Thoracic aorta (tissue), 2 donors: ENCODE measurements at places on chromosomes 1 and 21.

DNA sequence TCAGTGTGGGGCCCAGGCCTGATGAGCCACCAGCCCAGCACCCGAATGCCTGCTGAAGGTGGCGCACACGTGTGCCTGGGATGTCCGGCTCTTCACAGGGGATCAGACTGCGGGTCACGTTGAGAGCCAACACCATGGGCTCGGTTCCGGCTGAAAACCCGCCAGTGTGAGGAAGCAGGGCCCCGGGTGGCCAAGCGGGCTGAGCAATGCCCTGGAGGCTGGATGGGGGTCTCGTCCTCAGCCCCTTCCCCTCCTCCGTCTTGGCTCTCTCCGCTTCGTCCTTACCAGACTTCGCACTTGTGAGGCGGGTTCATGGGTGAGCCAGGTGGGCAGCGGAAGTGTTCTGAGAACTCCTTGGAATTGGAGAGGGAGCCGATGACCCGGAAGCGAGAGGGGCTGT, 43.0 kb upstream of the EIF4G3 start:
- no peak for DNase-seq

- DNase-seq = no peak
Measured at GRCh38 chr1:229557913-229558414, 543 bp downstream of the ABCB10 start.

DNA sequence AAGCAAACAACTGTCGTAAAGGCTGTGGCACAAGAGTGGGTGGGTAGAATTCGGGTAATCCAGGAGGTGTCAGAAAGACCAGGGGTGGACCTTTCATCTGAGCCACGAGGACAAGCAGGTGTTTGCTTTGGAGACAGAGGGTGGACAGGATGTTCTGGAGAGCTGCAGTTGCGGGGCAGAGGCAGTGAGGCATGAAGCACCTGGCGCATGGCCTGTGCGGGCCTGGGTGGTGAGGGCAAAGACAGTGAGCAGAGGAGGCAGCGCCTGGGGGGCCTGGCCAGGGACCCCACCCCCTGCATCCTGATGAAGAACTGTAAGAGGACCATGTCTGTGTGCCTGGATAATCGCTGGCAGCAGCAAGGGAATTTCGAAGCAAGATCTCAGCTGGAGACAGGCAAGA, 24.9 kb downstream of the KIF26B start:
- no peak for DNase-seq

GRCh38 chr21:38903690-38904139, 98.0 kb downstream of the ETS2 start:
- peak; percentile 32 for DNase-seq

GRCh38 chr1:92730476-92730875, 54.4 kb downstream of the EVI5 start:
- no peak for DNase-seq

- no peak for DNase-seq
Measured at GRCh38 chr1:165942062-165942461, 114.6 kb downstream of the UCK2 start.

DNA sequence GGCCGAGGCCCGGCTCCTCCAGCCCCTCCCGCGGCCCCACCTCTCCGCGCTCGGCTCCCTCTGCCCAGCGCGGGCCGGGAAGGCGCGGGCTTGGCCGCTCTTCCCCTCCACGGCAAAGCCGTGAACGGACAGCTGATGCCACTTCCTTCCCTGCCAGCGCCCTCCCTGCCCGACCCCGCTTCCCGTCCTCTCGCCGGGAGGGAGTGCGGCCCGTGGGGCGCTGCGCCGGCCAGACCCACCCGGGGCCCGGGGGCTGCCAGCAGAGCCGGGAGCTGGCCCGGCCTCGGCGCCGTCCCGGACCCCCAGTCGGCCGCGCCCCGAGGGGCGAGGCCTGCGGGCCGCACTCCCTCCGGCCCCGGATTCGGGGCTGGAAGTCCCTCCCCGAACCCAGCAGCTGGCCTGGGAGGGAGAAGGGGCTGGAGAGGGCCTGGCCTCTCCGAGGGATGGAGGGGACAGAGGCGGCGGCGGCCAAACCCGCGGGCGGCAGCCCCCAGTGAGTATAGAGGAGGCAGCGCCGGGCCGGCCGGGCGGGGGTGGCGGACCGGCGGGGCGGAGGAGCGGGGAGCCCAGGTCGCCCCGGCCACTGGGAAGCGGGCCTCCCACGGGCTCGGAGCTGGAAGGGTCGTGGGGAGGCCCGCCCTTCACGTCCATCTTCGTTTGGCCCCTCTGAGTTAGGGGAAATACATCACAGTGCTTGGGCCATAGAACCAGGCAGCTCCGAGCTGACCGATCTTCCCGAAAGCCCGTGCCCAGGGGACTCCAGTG, at the start of gene KIAA1614:
KIAA1614 (plus strand) TSS at position 97 of the 765 bp plus-strand sequence; CDS start at position 444, 347 bp downstream.
- no peak for DNase-seq

GRCh38 chr21:45034556-45035476, 39.6 kb upstream of the ADARB1 start:
- no peak for DNase-seq

DNA sequence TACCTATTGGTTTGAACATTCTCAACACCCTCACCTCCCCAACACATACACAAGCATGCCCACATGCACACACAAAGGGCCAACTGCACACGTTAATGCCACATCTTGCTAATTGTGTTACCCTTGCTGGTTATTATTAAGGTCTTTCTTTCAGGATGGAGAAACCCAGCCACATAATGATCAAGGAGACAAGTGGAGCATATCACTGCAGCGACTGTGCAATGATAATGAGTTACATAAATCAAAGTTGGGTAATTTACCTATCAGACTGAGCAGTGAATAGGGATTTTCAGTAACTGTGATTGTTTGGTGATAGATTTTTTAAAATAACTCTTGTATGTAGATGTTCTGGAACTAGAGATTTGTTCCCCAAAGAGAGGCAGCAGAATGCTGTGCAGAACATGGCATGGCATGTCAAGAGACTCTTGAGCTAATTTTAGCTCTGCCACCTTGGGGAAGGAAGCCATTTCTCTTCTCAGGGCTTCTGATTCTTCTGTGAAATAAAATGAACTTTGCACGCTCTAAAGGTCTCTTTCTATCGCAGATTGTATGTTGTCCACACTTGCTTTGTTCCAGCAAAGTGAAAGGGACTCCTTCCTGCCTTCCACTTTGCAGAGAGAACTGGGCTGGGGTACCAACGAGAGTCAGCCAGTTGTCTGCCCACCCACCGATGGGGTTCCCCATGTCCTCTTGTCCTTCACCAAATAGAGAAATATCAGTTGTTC, 126.0 kb upstream of the CAMK1G start:
- DNase-seq = no peak

DNA sequence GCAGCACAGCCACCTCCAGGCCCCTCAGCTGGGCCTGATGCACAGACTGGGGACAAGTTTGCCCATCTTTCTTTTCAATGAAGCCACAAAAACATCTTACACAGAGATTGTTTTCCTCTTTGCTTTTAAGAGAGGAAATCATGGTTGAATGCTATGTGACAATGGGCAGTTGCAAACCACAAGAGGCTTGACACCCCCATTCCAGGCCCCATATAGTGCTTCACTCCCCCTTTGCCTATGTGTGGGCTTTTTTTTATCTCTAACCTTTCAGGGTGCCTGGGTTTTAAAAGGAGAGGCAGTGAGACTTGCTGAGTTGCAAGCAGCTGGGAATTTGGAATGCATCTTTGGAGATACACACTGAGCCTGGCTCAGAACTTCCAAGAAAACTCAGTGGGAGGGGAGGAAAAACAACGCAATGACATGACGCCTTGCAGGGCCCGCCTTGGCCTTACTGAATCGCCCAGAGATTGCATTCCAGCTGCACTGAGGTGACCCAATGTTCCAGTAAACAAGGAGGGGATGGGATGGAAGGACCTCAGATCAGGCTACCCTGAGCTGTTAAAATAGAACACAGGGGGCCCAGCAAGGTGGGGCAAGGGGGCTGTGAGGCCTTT, 145.2 kb upstream of the ZNF648 start:
- DNase-seq = peak; percentile 11

DNA sequence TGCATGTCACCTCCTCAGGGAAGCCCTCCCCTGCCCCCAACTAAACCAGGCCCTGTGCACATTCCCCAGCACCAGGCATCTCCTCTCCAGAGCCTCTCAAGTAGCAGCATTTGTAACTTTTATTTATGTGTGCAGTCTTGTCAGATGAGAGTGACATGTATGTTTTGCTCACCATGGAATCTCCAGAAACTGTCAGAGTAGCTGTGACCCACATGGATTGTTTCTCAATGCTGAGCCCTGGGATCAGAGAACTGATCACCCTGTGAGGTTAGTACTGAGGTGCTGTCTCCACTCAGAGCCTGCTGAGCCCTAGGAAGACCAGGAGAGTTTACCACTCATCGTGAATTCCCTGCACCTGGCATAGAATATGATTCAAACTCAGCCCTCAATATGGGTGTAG, 190.9 kb upstream of the EDN2 start:
- no peak for DNase-seq

- peak; percentile 43 for DNase-seq
Measured at GRCh38 chr1:11736746-11737639, 1.1 kb downstream of the AGTRAP start.

GRCh38 chr1:209648931-209649776, 3.1 kb downstream of the LAMB3 start:
- no peak for DNase-seq

- DNase-seq = no peak
Measured at GRCh38 chr1:59926381-59927123, at the start of gene CYP2J2. Gene CYP2J2 (minus strand): TSS chr1:59926773. CDS start chr1:59926746, 27 bp downstream.

DNA sequence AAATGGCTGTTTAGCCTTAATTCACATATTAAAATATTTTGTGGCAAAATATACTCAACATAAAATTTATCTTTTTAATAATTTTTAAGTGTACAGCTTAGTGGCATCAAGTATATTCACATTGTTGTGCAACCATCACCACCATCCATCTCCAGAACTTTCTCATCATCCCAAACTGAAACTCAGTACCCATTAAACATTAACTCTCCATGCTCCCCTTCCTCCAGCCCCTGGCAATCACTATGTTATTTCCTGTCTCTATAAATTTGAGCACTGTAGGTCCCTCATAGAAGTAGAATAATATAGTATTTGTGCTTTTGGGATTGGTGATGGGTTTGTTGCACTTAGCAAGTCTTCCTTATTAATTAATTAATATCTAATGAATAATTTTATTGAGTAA, 29.4 kb downstream of the CCN1 start:
- no peak for DNase-seq

DNA sequence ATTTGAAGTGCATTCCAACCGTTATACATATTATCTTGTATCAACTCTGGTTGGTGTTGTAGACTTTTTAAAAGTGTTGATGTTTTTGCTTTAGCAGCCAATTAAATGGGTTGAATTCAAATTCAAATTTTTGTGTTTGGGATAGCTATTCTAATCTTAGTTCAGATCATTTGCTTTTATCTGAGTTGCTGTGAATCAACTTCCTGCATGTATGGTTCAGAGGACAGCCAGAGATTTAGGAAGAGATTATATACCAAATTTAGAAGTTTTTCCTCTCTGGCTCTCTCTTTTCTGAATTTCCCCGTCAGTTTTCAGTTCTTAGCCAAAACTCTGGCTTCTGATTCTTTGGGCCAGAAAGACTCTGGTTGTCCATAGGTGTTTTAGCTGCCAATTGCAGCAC, 415.5 kb downstream of the NUF2 start:
- DNase-seq = no peak

- no peak for DNase-seq
Measured at GRCh38 chr21:37622755-37623154, 256.2 kb downstream of the DYRK1A start.

DNA sequence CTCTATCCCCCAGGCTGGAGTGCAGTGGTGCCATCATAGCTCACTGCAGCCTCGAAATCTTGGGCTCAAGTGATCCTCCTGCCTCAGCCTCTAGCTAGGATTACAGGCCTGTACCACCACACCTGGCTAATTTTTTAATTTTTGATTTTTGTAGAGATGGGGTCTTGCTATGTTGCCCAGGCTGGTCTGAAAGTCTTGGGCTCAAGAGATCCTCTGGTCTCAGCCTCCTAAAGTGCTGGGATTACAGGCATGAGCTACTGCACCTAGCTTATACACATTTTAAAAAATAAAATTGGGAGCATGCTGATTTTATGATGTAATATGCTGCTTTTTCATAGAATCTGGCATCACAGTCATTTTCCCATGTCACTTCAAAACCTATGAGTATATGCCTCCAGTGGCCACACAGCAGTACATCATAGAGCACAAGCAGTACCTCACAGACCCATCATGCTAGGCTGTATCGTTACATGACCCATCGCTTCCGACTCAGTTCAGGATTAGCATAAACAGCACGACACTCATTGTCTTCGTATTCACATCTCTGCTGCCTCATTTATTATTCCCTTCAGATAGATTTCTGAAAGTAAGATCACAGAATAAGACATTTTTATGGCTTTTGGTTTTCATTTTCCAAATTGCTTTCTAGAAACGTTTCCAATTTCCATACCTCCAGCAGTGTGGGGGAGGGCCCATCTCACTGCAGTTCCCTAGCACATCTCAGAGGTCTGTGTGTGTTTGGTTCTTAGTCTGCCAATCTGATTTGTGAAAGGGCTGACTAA, 35.9 kb upstream of the CCSAP start:
- no peak for DNase-seq

DNA sequence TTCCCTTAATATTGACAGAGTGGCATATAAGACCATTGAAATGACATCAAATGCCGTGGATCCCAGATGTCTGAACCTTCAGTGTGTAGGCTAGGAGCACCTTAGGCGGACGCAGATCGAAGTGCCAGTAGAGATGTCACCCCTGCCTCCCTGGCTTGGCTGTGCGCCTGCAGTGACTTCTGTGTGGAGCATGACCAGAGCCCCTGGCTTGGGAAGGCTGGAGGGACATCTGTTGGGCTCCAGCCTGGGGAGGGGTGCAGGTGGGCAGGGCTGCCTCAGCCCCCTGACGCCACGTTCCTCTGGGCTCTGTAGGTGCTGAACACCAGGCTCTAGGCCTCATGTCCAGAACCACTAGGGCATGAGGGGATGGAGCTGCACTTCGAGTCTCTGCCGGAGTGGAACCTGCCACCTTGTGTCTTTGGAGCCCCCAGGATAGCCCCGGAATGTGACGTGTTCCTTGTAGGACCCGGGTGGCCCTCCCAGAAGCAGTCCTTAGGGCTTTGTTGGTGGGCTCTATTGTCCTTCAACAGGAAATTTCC, 103.8 kb downstream of the ADARB1 start:
- no peak for DNase-seq

DNA sequence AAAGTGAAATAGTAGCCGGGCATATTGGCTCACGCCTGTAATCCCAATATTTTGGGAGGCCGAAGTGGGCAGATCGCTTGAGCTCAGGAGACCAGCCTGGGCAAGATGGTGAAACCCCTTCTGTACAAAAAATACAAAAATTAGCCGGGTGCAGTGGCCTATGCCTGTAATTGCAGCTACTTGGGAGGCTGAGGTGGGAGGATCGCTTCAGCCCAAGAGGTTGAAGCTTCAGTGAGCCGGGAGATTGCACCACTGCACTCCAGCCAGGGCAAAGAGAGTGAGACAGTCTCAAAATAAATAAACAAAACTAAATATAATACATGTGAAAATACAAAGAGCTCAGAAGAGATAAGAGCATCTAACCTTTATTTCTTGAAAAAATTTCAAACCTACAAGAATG, 2.3 kb upstream of the MSTO1 start:
- no peak for DNase-seq
